ENCODE measurements at places on chromosomes 4 and X.

GRCh38 chrX:41490446-41490845, 43.3 kb downstream of the NYX start:
- DNase-seq = no peak

- no peak for DNase-seq
These were observed 290.0 kb upstream of the DIAPH2 start for GRCh38 chrX:96394598-96394997.

DNA sequence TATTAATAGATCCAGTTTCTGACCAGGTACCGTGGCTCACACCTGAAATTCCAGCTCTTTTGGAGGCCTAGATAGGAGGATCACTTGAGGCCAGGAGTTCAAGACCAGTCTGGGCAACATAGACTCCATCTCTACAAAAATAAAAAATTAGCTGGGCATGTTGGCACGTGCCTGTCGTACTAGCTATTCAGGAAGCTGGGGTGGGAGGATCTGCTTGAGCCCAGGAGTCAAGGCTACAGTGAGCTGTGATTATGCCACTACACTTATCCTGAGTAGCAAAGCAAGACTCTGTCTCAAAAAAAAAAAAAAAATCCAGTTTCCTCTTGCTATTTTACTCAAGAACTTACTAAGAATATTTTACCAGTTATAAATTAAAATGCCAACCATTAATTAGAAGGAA, 91.7 kb downstream of the SLC10A6 start:
- no peak for DNase-seq

DNA sequence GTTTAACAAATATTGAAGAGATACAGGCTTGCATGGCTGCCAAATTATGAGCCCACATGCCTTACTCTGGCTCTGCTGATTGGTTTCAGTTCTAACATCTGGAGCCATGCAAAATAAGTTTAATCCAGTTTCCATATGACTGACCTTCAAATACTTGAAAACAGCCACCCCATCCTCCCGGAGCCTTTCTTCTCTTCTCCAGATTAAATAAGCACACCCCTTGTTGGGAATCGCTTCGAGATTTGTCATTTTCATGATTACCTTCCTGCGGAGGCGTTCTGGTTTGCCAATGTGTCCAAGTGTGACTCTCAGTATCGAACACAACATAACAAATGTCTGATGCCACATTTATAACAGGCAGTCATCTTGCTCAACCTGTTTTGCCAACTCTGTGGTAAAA, 101.6 kb upstream of the JADE1 start:
- DNase-seq = no peak

- DNase-seq = no peak
These were observed 138.3 kb downstream of the AREG start for GRCh38 chr4:74583089-74583700.

DNA sequence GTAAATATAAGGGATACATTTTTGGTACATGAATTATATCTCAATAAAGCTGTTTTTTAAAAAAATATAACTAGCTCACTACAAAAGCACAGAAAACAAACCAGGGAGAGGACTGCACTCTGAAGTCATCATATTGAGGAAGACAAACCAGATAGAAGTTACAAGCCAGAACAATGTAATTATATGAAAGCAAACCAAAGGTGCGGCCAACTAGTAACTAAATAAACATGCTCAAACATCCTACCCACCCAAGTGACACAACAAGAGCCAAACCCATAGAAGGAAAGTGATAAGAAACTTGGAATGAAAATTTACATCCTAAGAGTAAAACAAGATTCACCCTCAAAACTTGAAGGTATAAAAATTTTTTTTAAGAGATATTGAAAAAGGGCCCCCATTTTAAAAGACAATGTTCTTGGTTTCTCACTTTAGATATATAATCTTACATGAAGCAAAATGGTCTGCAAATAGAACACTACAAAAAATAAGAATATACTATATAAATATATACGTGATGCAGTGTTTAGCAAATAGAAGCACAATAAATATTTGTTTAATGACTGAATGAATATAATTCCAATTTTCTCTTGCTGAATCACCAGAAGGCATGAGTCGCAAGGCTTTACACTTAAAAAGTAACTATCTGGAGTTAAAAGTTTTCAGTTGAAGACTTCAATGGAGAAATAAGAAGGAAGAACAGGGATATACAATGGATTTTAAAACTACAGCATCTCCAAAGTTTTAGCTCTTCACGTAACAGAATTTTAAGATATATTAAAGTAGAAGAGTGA, 4.0 kb upstream of the SH3D19 start:
- no peak for DNase-seq

GRCh38 chr4:8579526-8580320, 469 bp upstream of the GPR78 start:
- DNase-seq = no peak

DNA sequence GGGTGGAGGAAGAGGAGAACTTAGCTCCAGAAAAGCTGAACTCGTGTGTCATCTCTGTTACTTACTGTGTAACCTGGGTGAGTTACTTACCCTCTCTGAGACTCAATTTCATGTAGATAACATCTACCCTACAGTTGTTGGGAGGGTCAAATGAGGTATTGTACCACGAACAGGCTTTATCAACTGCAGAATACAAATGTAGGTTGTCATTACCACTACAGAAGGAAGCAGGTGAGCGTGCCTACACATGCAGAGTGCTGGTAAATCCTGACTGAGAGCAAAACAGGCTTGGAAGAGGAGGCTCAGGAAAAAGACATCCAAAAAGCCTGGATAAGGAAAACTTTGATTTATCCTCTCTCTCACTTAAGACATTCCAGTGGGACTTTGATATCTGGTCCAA, 7.2 kb downstream of the PIGA start:
- DNase-seq = no peak

- no peak for DNase-seq
These were observed 13.7 kb downstream of the GAB3 start for GRCh38 chrX:154737136-154737535.

DNA sequence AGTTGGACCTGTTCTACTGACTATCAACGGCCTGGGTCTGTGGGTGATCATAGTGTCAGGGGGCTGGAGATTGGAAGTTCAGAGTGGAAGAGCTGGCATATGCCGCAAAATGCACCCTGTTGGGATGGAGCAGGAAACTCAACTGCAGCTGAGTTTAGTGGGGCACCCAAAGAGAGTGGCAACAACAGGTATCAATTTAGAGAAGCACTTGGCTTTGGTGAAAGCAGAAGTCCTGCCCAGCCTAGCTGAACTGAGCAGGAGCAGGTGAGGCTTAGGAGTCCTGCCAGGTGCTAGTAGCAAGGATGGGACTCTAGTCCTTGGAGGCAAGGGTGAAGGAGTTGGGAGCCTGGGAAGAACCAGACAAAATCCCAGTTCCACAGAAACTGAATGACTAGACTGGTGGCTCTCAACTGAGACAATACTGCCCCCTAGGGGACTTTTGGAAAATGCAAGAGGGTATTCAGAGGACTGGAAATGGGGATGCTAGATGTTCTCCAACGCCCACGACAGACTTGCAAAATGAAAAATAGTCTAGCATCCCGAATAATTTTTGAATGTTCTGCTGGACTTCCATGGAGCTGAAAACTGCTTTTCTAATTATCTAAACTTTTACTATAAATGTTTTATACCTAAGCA, 49.4 kb downstream of the RTL9 start:
- DNase-seq = no peak

DNA sequence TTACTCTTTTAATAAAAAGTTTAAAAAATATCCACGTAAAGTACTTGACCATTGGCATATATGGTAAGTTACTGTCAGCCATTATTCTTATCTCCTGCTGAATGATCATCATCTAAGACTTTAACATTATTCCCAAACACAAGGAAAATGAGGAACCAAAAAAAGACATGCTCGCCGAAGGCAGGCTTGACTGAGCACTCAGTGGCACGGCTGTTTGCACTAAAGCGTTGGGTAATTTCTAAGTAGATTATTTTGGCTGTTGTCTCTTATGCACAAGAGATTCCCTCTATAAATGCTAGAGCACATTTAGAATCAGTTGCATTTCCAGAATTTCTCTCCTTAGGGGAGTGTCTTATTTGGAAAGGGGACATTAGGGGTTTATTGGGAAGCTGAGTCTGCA, 82.8 kb downstream of the CHRNA9 start:
- no peak for DNase-seq

DNA sequence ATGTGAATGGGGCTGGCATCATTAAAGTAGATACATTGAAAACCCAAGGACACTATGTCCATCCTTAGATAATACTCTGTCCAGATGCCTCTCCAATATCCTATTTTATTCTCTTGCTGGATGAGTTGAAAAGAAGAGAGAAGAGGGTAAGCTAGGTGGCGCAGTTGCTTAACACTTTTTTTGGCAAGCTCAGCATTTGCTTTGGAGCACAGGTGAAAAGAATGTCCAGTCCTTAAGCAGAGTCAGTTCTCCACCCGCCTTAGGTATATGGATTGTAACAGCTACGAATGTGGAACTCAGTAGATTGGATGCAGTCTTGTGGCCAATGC, 208.4 kb downstream of the NWD2 start:
- DNase-seq = peak; percentile 66

DNA sequence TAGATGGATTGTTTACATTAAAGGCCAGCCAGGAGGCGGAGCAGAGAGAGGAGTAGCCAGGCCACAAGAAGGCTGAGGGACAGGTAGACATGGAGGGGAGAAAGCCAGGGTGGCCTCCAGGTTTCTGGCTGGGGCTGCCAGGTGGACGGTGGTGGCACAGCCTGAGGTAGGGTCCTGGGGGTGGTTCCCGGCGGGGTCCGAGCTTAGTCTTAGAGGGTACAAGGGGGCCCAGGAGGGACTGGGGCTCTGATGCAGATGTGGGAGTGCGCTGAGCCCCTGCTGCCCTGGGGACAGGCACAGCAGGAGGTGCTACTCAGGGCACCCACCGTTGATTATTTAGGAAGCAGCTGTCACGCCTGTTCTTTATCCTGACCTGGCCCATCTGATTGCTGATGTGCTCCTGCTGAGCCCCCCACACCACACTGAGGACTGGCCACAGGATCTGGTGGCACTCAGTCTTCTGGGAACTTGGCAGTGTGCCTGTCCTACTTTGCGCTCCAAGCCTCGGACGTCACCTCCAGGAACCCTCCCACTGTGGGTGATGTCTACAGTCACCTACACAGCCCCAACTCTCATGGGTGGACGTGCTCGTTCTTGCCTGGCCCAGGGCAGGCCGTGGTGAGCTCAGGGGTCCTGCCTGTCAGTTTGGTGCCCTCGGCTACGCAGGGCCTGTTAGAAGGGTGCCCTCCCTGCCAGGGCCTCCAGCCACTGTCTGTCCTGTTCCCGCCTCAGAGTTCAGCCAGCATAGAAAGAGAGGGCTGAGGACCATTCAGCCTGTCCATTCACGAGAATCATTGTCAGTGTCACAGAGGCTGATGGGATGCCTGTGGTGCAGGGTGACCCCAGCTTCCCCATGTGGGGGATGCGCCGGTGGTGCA, 12.0 kb downstream of the WFS1 start:
- DNase-seq = no peak

DNA sequence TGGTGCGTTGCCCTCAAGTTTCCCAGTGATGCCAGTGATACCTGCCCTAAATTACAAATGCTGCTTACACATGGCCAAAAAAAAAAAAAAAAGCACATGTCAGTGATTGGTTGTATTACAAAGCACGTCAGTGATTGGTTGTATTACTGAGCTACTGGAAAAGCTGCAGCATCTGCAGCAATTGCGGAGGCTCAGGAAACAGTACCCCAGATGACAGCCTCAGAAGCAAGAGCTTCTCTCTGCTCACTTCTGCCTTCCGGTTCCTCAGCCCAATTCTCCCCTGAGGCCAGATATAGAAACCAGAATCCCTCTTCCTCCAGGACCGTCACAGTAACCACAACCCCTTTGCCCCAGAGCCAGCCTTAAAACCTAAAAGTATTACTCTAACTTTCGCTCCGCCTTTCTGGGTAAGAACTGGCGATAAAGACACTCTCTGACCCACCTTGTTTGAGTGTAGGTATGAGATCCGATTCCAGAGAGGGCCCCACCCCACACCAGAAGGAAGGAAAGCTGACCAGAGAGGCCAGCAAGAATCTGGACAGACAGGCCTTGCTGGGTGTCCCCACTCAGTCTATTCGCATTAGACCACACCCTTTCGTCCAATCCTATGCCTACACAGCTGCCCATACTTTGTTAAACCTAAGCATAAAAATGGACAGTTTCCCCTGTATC, 85.0 kb upstream of the SORBS2 start:
- DNase-seq = no peak

DNA sequence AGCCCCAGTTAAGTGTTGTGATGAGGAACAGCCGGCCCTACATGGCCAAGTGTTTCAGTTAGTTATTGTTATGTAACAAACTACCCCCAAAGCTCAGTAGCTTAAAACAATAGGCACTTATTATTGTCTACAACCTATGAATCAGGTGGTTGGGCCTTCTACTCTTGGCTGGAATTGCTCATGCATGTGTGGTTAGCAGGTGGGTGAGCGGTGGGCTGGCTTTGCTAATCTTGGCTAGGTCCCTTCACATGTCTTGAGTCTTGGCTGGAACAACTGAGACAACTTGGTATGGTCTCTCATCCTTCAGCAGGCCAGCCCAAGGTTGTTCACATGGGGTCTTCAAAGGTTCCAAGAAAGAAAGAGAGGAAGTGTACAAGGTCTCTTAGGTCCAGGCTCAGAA, 54.5 kb upstream of the CHRNA9 start:
- no peak for DNase-seq

DNA sequence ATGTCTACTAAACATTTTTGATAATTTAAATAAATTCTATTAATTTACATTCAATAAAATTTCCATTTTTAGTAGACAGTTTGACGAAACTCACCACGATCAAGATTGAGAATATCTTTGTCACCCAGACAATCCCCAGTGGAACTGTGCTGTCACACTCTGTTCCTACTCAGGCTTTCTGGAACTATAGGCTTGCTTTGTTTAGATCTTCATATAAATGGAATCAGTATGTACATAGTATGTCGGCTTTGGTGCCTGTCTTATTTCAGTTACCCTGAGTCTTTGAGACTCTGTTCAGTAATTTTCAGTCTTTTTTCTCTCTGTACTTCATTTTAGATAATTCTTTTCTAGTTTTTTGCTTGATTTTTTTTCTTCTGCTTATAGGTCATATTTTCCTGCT, 163.5 kb upstream of the EMCN start:
- DNase-seq = no peak

- DNase-seq = no peak
These were observed 430.7 kb downstream of the IDS start for GRCh38 chrX:149074398-149074797.

DNA sequence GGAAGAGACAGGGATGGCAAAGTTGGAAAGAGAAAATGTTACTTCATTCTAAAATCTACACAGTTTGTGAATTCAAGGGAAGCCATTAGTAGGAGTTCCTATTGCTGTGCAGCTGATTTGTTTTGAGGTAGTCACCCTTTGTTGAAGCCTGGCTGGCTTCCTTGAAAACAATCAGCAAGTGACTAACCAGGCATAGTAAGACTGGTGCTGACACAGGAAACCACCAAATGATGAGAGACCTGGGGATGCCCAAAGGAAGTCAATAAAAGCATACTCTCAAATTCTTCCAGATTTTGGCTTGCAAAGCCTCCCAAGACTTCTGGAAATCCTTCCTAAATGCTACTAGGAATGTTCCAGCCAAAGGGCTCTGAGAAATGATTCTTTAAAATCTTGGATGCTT, 23.9 kb upstream of the PRDM8 start:
- no peak for DNase-seq

GRCh38 chrX:123871309-123871708, 11.5 kb downstream of the XIAP start:
- DNase-seq = no peak
